ENCODE measurements at places on chromosomes 1 and 21.

- DNase-seq, result no peak
Observed at GRCh38 chr21:45850181-45850580, 131.4 kb upstream of the COL6A1 start.

GRCh38 chr1:234398849-234399381 lies 25.7 kb downstream of the COA6 start:
- DNase-seq, result peak; percentile 21

DNA sequence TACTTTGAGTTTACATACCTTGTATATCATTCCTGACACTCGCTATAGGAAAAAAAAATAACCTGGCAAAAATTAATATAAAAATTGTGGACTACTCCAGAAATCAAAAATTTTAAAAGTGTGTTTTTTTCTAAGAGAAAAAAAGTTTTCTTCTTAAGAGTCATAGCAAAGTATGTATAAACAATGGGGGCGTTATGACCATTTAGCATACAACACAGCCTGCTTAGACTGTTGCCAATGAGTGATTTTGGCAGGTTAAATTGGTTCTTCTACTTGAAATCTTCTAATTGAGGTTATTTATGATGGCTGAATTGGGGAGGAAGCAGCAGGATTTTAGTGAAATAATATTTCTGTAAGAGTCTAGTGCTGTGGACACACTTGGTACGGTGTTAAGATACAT lies 130.5 kb upstream of the USH2A start:
- no peak for DNase-seq

- no peak for DNase-seq
Observed at GRCh38 chr1:243708210-243708609, 141.8 kb downstream of the AKT3 start.

DNA sequence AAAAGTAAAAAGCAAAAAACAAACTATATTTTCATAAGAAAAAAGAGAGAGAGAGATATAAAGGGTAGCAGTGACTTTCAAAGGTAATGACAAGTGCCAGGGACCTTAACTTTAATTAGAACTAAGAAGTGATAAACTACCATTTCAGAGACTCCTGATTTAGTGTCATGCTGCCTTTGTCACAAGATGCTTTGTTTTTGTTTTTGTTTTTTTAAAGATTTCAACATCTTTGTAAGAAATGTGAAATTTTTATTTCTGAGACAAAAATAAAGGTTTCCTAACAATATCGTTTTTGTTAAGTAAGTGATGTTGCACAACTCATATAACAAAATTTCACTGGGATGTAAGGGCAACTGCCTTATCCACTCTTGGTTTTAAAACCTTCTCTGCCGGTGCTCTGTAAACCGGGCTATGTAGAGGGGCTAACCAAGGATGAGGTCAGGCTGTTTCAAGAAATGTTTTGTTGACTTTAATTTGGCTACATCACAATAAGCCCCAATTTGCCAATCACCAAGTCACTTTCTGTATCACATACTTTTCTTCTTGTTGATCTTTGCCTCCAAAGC lies 35.2 kb upstream of the SYT2 start:
- peak; percentile 3 for DNase-seq

GRCh38 chr1:10429868-10430215 lies 391 bp upstream of the CENPS start:
- DNase-seq, result no peak

DNA sequence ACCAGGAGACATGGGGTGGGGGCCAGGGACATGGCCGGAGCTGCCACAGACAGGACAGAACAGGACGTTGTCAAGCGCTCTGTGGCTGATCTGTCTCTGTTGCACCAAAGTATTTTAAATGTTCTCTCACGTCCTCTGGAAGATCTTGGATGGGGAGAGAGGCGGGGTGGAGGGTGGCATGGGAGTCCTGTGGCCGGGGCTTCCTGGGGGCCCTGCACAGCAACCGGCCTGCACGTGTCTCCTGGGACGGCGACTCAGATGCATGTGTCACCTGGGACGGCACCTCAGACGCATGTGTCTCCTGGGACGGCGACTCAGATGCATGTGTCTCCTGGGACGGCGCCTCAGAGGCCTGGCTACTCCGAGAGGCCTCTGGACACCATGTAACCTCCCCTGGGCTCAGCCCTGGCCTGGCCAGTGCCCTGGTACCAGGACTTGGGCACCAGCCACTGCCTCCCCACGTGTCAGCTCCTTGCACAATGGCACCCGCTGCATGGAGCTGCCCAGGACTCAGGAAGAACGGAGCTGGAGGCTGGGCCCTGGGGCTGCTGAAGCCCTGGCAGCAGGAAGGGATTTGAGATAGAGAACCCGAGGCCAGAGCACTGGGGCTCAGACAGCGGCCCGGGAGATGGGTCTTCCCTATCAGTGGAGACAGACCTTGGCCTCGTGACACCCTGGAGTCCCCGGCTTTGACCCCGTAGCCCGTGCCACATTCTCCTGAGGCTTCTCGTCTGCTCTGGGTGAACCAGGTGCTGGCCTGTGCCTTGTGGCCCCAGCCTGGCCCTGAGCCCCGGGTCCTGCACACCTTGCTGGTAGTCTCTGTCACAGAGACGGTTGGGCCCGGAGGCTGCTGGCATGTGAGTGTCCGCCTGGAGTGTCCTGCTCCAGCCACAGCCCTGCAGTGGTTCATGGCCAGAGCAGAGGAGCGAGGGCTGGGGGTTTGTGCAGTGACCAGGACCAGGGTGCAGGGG lies 14.7 kb upstream of the SLC19A1 start:
- no peak for DNase-seq

DNA sequence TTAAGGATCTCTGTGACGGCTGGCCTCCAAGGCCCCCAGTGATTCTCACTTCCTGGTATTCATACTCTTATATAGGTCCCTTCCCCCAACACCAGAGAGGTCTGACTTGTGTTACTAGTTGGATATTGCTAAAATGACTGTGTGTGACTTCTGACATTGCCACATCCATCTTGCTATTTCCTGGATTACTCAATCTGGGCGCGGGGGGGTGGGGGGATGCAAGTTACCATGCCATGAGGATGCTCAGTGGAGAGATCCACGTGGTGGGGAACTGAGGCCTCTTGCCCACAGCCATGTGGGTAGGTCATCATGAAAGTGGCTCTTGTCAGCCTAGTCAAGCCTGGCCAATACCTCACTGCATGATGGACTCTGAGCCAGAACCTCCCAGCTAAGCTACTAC lies 117.0 kb downstream of the UBE2U start:
- DNase-seq, result no peak

DNA sequence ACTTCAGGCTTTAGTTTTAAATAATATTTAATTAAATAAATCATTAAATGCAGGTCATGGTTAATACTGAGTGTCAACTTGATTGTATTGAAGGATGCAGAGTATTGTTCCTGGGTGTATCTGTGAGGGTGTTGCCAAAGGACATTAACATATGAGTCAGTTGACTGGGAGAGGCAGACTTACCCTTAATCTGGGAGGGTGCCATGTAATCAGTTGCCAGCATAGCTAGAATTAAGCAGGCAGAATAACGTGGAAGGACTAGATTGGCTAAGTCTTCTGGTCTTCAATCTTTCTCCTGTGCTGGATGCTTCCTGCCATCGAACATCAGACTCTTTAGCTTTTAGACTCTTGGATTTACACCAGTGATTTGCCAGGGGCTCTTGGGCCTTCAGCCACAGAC lies 85.3 kb downstream of the MAP3K21 start:
- DNase-seq, result no peak

DNA sequence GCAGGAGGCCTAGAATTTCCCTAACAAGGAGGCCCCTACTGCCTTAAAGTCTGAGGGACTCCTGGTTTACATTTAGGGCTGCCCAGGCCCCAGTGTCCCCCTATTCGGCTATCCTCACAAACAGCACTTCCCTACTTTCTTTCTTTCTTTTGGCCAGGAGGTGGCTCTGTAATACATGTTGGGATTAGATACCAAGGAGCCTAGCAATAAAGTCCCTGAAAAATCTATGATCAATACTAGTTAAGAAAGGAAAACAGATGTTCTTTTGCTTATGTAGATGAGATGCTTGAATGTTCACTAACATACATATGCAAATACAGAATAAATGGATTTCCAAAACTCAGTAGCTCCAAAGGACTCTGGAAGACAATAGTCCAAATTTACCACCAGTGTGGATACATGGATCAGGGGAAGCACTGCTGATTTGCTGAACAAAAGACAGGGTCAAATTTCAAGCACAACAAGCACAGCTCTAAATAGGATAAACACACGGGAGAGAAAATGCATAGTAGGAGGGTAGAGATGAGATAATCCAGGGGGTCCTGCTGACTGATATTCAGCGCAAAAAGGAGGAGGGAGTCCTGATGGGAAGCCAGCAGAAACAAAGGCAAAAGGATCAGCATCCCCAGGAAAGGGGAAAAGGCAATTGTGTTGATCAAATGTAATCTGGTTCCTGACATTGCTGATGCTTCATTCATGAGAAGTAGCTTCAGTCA lies 240.0 kb downstream of the NUF2 start:
- DNase-seq, result peak; percentile 1

DNA sequence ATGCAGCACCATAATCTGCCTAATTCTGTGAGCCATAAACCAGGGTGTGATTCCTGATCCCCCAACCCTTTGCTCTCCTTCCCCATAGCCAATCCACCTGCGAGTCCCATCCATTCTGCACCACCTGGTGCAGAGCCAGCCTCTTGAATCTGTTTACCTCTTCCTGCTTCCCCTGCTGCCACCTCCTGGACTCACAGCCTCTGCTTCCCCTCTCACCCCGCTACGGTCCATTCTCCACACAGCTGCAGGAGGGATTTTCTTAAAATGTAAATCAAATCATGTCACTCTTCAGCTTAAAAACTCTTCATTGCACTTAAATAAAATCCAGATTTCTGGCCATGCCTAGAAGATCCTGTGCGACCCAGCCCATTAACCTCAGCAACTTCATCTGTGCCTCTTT lies 186.7 kb downstream of the FOXD2 start:
- peak; percentile 2 for DNase-seq

- peak; percentile 62 for DNase-seq
Observed at GRCh38 chr1:9942399-9942938, 722 bp downstream of the LZIC start.

DNA sequence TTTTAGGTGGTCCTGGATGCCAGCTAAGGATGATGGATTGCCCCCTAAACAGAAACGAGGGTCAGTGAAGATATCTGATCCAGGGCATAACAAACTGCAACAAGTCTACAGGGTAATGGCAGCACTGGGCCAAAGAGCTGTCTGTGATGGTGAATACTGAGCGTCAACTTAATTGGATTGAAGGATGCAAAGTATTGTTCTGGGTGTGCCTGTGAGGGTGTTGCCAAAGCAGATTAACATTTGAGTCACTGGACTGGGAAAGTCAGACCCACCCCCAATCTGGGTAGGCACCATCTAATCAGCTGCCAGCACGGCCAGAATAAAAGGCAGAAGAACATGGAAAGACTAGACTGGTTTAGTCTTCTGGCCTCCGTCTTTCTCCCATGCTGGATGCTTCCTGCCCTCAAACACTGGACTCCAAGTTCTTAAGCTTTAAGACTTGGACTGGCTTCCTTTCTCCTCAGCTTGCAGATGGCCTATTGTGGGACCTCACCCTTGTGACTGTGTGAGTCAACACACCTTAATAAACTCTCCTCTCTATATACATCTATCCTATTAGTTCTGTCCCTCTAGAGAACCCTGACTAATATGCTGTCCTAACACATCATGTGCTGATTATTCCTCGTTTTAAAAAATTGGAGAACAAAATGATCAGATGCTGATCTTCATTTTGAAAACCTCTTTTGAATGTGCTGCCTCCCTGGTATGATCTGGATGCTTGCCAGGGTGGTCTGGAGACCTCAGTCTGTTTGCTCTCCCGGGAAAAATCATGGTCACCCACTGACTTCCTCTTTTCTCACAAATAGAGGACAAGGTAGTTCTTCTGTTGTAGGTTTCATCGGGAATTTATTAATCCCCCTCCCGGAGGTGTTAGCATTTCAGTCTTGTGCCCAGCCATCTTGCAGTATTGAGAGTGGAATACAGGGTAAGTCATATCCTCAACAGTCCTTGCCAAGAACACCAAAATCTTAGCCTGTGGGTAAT lies 234.7 kb downstream of the SETD4 start:
- no peak for DNase-seq

DNA sequence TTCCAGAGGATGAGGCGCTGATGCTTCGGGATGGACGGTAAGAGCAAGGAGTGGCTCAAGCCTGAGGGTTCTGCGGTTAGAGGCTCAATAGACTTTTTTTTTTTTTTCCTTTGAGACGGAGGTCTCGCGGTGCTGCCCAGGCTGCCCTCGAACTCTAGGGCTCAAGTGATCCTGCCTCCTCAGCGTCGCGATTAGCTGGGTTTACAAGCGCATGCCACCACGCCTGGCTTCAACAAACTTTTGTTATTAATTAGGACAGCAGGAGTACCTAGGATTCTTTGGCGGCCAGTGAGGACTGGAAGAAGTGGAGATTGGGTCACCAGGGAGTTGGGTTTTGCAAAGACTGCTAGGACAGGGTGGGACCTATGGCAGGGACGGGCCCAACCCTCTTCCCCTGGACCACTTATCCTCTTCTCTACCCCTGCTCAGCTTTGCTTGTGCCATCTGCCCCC lies 587 bp downstream of the SCNM1 start:
- DNase-seq, result peak; percentile 82
